Ammon's horn (tissue), 1 donor: ENCODE measurements at places on chromosomes 1 and 21.

- no peak for DNase-seq
These were observed 5.1 kb downstream of the MAP7D1 start for GRCh38 chr1:36160949-36161485.

GRCh38 chr1:174892016-174892415 lies 107.7 kb upstream of the CACYBP start:
- DNase-seq = no peak

DNA sequence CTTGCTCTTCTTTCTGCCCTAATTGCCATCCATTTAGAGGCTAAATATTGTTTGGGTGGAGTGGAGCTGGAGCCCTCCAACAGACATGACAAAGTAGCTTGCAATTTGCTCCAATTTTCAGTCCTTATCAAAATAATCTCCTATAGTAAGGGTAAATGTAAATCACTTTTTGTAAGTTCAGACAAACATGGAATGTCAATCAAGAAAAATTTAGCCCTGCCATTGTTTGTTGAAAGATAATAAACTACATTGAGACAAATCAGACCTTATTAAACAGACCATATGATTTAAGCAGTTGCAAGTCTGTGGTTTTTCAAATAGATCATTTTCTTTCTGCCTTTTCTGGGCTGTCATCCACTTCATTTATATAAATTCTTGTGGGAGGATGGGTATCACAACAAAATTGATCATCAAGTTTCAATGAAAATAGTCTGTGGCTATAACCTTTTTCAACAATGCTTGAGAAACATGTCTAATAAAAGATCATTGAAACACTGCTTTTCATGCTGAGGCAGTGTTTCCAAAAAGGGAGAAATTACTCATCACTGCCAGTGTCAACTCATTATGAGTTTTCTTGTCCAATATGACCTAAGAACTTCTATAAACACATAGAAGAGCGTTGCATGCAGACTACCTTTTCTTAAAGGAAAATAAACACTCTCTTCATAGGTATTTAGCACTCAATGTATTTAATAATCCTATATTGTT lies 1152.0 kb upstream of the B3GALT2 start:
- no peak for DNase-seq

DNA sequence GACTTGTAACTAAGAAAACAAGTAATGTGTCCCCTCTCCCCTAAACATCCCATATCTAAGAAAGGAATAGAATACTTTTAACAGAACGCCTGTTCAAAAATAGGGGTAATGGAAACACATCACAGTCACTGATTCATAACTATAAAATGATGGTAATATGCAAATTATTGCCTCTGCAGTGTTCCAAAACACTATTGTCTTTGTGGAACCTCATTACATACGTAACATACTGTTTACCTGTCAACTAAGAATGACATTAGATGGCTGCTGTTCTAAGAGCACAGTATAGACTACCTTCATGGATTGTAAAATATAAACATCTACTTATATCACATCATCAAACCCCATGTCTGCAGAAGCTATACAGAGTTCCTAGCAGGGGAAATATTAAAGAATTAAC lies 3.4 kb upstream of the BCL2L15 start:
- no peak for DNase-seq

- no peak for DNase-seq
These were observed 1.3 kb upstream of the THAP3 start for GRCh38 chr1:6623269-6623965.

DNA sequence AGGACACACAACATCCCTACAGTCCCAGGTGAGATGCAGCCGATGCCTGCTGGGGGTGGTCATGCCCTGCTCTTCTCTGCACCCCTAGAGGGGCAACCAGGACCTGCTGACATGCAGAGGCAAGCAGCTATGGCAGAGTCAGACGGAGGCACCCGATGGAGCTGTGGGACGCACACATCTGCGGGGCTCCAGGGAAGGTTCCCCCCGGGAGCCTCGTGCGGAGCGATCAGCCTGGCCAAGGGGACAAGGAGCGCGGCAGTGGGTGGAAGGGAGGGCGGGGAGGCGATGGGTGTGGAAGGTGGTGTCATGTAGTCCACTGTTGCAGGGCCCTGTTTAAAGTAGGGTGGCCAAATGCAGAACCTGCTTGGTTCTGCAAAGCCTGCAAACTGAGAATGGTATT lies 143.0 kb upstream of the AJAP1 start:
- DNase-seq = no peak

DNA sequence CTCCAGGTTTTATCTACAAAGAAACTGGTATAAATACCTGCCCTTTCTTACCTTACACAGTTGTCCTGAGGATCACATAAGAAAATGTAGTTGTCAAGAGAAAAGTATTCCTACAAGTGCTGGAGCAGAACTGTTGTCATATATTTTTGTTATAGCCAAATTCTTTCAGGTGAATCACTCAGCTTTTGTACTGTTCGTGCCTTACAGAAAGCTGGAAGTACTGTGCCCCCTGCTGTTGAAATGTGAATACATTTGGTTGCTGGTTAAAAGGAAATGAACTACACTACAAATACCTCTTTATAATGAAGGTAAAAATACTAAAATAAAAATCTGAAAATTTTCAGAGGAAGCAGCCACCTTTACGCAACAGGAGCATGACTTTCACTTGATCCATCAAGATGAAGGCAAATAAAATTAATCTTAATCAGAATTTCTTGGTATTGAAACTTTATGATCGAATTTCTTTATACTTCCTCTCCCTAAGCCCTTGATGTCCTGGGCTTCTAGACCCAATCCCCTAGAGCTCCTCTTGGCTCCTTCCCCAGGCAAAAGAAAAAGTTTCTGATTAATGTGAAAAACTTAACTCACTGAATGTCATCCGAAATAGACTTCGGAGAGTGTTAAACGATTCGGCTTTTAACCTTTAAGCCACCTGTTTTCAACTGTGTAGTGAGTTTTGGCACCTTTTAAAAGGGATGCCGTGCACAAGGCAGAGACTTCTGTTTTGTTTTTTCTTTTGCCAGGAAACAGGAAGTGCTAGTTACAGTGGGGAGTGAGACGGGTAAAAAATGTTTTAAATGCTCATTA lies 12.5 kb downstream of the CHML start:
- peak; percentile 51 for DNase-seq

DNA sequence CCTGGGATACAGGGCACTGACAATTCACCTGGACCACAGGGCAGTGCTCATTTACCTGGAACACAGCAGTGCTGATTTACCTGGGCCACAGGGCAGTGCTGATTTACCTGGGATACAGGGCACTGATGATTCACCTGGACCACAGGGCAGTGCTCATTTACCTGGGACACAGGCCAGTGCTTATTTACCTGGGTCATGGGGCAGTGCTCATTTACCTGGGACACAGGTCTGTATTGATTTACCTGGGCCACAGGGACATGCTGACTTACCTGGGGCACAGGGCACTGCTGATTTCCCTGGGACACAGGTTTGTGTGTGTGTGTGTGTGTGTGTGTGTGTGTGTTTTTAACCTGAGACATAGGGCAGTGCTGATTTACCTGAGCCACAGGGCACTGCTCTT lies 261.7 kb downstream of the MATN1 start:
- no peak for DNase-seq

- DNase-seq = no peak
These were observed 32.8 kb upstream of the GREM2 start for GRCh38 chr1:240644732-240645131.

DNA sequence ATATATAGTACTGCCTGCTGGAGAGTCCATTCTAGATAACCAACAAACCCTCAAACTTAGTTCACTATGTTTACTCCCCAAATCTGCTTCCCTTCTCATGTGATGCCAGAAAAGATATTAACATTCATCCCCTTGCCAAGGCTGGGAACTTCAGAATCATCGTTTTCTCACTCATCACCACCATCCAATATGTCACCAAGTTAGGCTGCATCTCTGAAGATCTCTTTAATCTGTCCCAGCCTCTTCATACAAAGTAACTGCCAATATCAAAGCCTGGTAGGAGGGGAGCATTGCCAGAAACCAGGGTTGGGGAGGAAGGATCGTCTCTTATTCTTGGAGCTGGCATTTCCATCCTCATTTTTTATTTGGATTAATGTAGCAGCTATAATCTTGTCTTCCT lies 71.6 kb downstream of the XCL2 start:
- no peak for DNase-seq

DNA sequence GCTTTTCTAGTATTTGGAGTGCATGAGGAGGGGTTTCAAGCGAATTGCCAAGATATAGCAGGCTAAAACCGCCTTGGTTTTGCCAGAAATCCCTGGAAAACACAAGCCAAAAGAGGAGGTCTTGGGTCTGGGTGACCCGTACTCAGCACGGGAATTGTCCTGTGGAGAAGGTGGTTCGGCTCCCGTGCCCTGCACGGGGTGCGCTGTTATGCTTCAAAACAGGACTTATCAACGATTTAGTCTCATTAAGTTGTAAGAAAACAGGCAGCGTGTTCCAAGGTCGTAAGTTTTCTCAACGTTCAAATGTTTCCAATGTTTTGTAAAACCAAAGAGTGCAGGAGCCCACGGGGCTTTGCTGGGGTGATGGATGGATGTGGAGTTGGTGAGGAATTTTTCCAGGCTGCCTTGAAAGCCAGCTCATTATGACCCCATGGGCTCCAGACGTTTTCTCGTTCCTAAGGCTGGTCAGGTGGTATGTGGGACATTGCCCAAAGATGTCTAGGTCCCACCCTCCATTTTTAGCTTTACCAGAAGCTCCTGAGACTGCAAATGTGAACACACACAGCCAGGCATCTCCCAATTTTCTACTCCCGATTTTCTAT lies 75.4 kb upstream of the CLDN14 start:
- no peak for DNase-seq

DNA sequence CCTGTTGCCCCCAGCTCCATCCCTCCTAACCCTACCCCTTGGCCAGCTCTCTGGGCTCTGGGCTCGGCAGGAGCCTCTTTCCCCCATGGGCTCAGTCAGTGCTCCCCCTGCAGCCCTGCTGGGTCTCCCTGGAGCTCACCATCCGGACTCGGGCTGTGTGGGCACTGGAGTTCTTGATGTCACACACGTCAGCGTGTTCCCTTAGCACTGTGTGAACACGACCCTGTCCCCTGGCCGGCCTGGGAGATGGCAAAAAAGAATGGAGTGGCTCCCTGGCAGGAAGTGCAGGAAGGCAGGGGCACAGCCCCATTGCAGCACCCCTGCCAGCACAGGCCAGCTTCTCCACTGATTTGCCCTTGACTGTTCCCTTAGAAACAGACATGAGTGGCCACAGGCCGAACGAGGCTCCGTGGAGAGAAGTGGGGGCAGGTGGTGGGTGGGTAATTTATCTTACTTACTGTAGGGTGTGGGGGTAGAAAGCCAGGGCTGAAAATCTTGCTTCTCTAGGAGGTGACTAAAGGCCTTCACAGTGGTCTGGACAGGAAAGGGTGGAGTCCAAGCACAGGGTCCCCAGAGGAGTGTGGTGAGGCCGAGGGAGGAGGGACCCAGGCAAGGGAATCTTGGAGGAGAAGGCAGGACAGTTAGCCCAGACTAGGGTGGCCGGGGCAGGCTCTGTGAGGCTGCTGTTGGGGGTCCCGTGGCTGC lies 381.7 kb upstream of the VAMP3 start:
- DNase-seq = peak; percentile 21

- DNase-seq = no peak
These were observed 42.2 kb downstream of the RNF220 start for GRCh38 chr1:44447051-44447810.

DNA sequence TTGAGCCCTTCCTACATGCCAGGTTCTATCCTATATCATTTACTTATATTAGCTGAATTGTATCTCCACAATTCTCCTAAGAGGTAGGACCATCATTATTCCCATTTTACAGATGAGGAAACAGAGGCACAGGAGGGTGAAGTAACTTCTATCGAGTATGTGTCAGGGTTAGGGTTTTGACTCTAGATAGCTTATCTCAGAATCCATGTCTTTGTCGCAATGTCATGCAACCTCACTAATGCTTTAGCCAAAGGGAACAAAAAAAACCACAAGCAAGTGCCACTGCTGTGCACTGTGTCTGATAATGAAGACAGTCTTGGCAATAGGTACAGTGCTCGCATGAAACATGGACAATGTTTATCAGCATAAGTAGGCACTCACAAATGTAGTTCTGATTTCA lies 95.4 kb upstream of the CLDN14 start:
- no peak for DNase-seq

- no peak for DNase-seq
These were observed 7.4 kb downstream of the HCRTR1 start for GRCh38 chr1:31624731-31625514.

GRCh38 chr1:212688341-212689047 lies 11.1 kb downstream of the BATF3 start:
- no peak for DNase-seq

- DNase-seq = peak; percentile 35
These were observed 930 bp downstream of the DHCR24 start for GRCh38 chr1:54885807-54886723.

DNA sequence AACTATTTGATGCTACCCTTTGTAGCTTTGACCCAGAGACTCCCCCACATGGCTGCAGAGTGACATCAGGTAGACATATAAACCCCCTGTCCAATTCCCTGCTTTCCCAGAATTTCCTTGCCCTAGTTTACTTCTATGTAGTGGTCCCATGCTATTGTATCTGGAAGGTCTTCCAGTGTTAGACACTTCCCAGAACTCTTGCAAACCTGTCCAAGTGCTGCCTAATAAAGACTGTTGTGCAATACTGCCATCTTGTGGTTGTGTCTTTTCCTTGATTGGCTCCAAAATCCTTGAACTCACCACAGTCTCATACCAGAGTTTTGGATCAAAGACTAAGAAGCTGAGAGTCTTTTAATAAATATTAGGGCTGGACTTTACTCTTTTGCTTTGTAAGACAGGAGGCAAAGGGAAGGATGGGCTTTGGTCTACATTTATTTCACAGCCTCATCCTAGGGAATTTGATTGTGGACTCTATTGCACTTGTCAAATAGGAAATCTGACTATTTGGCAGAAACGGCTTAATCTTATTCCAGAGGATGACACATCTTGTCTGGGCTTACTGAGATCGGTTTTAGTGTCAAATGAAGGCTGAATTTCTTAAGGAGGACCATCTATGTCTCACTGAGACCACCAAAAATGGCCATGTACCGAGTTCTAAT lies 169.9 kb downstream of the LRRC7 start:
- DNase-seq = peak; percentile 78
